ENCODE measurements at places on chromosomes 7 and 10. TPM values are rescaled to one million over a fixed set of nuclear protein-coding genes. Genes with fewer than 3 reads are reported as not detected.

DNA sequence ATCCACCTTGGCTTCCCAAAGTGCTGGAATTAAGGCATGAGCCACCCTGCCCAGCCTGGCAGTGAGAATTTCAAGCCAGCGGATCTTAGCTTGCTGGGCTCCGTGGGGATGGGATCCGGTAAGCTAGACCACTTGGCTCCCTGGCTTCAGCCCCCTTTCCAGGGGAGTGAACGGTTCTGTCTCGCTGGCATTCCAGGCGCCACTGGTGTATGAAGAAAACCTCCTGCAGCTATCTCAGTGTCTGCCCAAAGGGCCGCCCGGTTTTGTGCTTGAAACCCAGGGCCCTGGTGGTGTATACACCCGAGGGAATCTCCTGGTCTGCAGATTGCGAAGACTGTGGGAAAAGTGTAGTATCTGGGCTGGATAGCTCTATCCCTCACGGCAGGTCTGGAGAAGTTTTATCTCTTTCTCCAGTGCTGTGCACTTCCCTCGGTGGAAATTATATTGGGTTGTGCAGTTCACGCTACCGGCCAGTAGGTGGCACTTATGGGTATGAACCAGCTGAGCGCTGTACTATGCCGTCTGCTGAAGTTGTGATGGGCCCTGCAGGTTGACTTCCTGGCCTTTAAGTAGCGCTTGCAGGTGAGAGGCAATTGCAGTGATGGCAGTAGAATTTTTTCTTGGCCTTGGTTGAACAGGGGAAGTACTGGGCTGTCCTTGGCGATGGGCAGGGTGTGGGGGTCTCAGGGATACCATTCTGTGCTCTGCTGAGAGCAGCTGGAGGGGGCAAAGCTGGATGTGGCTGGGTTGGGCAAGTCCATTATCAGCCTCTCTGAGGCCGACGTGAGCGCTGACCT lies 138.0 kb upstream of the MTPN start:
- H3K4me3 ChIP-seq = no peak overlapping the region
- no peaks in the 10 kb centered on the region for H3K27me3 ChIP-seq
- H3K27ac ChIP-seq = no peak overlapping the region
- H3K4me1 ChIP-seq = no peaks in the 10 kb centered on the region
- DNase-seq = no peak
- no peaks in the 10 kb centered on the region for H3K36me3 ChIP-seq

DNA sequence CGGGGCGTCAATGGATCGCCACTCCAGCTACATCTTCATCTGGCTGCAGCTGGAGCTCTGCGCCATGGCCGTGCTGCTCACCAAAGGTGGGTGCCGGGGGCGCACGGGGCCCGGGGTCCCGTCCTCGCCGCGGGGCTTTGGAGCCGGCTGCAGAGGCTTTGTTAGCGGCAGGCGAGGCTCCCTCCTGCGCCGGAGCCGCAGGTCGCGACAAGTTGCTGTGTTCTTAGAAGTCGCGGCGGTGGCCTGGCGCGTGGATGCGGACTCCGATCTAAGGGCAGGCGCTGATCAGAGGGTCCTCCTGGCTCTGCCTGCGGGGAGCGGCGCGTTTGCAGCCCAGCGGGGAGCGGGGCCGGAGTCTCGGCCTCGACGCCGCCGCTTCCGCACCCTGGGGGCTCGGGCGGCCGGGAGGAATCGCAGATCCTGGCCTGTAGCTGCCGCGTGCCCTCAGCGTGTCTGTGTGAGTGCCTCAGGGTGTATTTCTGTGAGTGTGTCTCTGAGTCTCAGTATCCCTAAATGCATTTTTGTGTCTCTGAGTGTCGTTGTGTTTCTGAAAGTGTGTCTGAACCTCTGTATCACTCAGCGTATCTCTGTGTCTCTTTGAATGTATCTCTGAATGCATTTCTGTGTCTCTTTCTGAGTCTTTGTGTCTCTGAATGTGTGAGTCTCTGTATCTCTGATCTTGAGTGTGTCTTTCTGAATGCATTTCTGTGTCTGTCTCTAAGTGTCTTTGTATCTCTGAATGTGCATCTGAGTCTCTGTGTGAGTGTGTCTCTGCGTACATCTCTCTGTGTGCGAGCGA lies 766 bp downstream of the BAMBI start:
- H3K27ac ChIP-seq = peak overlapping the region; percentile 79
- DNase-seq = no peak
- peak overlapping the region; percentile 87 for H3K4me3 ChIP-seq

- DNase-seq = no peak
- no peak overlapping the region for H3K4me3 ChIP-seq
- H3K27me3 ChIP-seq = no peaks in the 10 kb centered on the region
- H3K36me3 ChIP-seq = no peaks in the 10 kb centered on the region
- H3K27ac ChIP-seq = no peak overlapping the region
- H3K4me1 ChIP-seq = no peaks in the 10 kb centered on the region
Observed at GRCh38 chr10:11864727-11865126, 41.6 kb downstream of the PROSER2 start.

DNA sequence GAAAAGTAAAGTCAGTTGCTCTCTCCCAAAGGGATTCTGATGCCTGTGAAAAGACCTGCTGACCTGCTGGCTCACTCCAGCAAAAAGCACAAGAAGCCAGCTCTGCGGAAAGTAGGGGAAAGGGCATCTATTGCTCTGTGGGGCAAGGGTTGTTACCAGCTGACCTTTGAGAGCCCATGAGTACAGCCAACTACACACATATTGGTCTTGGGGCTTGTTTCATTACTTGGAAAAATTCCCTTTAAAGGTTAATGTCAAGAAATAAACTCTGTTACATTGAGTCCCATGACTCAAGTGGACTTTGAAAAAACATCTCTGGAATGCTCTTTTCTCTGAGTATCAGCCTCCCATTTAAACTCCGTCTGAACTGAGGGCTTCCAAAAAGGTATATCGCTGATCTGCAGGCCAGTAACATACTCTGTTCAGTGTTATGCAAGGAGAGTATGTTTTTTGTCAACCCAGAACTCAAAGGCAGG lies 53.2 kb downstream of the PANK1 start:
- no peak for DNase-seq
- H3K4me3 ChIP-seq = no peak overlapping the region
- no peaks in the 10 kb centered on the region for H3K36me3 ChIP-seq
- H3K27me3 ChIP-seq = no peaks in the 10 kb centered on the region
- no peak overlapping the region for H3K27ac ChIP-seq

DNA sequence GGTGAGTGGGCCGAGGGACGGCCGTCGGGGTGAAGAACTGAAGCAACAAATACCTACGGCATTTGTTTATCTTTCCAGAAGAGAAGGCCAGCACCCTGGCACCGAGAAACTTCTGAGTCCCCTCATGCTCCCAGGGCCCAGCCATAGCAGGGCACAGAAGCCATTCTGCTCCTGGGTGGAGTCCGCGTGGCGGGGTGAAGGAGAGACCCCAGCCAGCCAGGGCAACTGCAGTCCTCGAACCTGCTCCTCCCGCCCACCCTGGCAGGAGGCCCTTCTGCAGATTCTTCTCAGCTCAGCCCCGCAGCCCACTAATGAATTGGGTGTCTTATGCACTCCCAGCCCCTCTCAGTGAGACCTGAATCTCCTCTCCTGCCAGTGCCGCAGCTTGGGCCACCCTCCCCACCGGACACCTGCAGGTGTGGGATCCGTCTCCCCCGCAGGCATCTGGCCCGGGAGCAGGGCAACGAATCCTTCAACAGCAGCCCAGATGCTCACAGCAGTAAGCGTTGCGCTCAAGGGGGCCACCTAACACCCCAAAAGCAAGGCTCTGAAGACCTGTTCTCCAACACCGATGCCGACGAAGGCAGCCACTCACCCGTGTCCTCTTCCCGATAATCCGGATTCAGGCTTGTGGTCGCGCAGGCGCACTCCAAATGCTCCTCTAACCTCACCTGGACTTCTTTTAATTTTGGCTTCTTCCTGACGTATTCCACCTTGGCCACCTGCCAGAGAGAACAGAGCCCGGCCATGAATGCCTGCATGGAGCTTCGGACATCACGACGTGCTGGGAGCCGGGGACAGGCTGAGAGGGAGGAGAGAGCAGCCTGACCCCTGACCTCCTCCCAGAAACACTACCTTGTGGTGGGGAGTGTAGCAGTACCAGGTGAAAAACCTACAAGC lies 18.9 kb downstream of the PDGFA start:
- H3K27ac ChIP-seq = no peak overlapping the region
- no peak for DNase-seq

DNA sequence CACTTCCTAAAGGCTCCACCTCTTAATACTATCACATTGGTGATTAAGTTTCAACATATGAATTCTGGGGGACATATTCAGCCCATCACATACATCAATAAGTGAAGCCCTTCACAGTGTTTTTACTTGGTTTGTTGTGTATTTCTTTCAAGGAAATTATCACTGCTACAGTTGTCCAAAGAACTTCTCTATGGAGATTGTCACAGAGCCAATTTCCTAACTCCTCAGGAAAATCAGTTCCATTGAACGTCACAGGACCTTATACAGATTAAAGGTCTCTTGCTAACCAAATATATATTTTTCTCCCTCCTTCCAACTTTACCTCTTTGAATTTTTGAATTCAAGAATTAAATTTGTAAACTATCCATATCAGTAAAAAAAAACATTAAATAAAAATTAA lies 114.3 kb downstream of the LRRN3 start:
- no peak for DNase-seq
- no peaks in the 10 kb centered on the region for H3K27me3 ChIP-seq
- H3K27ac ChIP-seq = no peak overlapping the region
- no peak overlapping the region for H3K4me3 ChIP-seq

- H3K27ac ChIP-seq = no peak overlapping the region
- no peak overlapping the region for H3K4me3 ChIP-seq
- no peak for DNase-seq
- H3K36me3 ChIP-seq = no peaks in the 10 kb centered on the region
- H3K27me3 ChIP-seq = no peaks in the 10 kb centered on the region
- H3K4me1 ChIP-seq = no peaks in the 10 kb centered on the region
Observed at GRCh38 chr7:135537905-135538304, 19.8 kb upstream of the NUP205 start.

GRCh38 chr7:24356718-24357386 lies 72.9 kb downstream of the NPY start:
- H3K4me3 ChIP-seq = no peak overlapping the region
- no peak overlapping the region for H3K27ac ChIP-seq
- no peaks in the 10 kb centered on the region for H3K27me3 ChIP-seq
- H3K36me3 ChIP-seq = peaks cover 6% of the 10 kb centered on the region

DNA sequence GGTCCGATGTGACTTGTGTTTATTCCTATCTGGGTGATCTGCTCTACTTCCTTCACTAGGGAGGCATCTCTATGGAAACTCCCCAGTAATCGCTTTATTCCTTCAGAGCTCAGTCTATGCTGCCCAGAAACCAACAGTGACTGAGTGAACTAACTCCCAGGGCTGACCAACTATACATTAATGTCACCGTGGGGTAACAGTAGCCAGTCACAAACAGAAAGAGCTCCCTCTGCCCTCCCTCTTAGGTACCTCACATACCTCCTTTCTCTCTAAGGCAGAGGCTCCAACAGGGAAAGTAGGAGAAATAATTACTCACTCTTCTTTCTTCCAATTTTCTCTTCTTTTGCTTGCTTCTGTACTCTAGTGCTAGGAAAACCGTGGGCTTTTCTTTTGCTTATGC lies 855.0 kb downstream of the REEP3 start:
- H3K27me3 ChIP-seq = no peaks in the 10 kb centered on the region
- no peak overlapping the region for H3K4me3 ChIP-seq
- H3K4me1 ChIP-seq = no peaks in the 10 kb centered on the region
- no peak for DNase-seq
- H3K27ac ChIP-seq = no peak overlapping the region

- no peaks in the 10 kb centered on the region for H3K27me3 ChIP-seq
- no peaks in the 10 kb centered on the region for H3K4me1 ChIP-seq
- no peak overlapping the region for H3K4me3 ChIP-seq
- DNase-seq = no peak
- H3K27ac ChIP-seq = no peak overlapping the region
Observed at GRCh38 chr10:91616137-91616536, 16.7 kb downstream of the PPP1R3C start.

DNA sequence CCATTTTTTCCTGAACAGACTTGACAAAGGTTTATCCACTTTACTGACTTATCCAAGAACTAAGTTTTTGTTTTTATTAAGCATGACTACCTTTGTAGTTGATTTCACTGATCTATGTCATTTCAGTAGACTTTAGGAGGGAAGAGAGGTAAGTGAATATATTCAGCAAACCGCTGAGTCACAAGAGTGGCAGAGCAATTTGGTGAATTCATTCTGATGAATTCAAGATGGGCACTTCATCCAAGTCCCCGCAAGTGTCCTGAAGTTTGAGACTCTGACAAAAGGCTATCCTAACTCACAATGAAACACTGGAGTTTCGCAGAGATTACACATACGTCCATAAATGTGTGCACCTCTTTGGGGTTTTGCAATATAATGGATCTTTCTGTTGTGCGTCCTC lies 102.3 kb upstream of the RHEB start:
- no peak overlapping the region for H3K27ac ChIP-seq
- H3K4me3 ChIP-seq = no peak overlapping the region
- H3K4me1 ChIP-seq = no peaks in the 10 kb centered on the region
- H3K36me3 ChIP-seq = no peaks in the 10 kb centered on the region
- H3K27me3 ChIP-seq = no peaks in the 10 kb centered on the region

GRCh38 chr10:75662715-75663114 lies 231.3 kb downstream of the LRMDA start:
- H3K36me3 ChIP-seq = no peaks in the 10 kb centered on the region
- H3K27me3 ChIP-seq = no peaks in the 10 kb centered on the region
- no peaks in the 10 kb centered on the region for H3K4me1 ChIP-seq
- H3K27ac ChIP-seq = peak overlapping the region; percentile 58
- H3K4me3 ChIP-seq = no peak overlapping the region

DNA sequence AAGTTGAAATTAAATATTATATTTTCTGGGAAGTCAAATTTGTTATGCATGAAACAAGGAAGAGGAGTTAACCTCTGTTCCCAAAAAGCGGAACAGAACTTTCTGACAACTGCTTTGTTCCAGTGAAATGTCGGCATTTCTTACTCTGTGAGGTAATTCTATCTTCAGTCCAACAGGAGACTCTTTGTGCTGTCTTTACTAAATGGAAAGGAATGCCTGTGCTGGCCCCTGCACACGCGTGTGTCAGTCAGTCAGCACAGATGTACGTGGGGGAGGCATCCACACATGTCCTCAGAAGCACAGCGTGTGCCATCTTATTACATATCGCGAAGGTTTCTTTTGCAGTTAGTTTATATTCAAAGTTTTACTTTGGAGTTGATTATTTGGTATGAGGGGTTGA lies 37.5 kb downstream of the NET1 start:
- H3K4me3 ChIP-seq = peak overlapping the region; percentile 43
- no peaks in the 10 kb centered on the region for H3K27me3 ChIP-seq
- no peaks in the 10 kb centered on the region for H3K4me1 ChIP-seq
- H3K27ac ChIP-seq = peak overlapping the region; percentile 91

DNA sequence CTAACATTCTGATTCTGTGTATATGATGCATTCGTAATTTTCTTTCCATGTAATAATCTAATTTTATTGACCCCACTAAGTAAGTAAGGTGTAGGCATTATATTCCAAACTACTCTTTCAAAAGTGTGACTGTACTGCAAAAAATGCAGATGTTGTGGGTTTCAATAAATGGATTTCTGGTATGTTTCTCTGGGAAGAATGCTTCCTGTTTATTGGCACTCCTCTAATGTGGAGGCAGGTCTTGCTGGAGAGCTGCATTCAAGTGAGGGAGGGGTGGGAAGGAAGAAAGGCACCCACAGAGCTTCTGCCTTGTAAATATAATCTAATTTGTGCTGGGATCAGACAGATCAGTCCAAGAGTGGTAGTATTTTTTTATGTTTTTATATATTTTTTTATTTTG lies 23.9 kb downstream of the ST7 start:
- DNase-seq = no peak
- H3K4me1 ChIP-seq = no peaks in the 10 kb centered on the region
- no peak overlapping the region for H3K27ac ChIP-seq
- H3K27me3 ChIP-seq = no peaks in the 10 kb centered on the region
- no peaks in the 10 kb centered on the region for H3K36me3 ChIP-seq
- H3K4me3 ChIP-seq = no peak overlapping the region

Gene BMS1
- total RNA-seq = 12.6 TPM

Gene EEPD1
- total RNA-seq = 6.4 TPM

Gene SLC18A3
- not detected for total RNA-seq

Gene ASB10
- not detected for total RNA-seq

Data from breast epithelium (tissue), 4 donors.